ENCODE measurements at places on chromosomes 1 and 21.

DNA sequence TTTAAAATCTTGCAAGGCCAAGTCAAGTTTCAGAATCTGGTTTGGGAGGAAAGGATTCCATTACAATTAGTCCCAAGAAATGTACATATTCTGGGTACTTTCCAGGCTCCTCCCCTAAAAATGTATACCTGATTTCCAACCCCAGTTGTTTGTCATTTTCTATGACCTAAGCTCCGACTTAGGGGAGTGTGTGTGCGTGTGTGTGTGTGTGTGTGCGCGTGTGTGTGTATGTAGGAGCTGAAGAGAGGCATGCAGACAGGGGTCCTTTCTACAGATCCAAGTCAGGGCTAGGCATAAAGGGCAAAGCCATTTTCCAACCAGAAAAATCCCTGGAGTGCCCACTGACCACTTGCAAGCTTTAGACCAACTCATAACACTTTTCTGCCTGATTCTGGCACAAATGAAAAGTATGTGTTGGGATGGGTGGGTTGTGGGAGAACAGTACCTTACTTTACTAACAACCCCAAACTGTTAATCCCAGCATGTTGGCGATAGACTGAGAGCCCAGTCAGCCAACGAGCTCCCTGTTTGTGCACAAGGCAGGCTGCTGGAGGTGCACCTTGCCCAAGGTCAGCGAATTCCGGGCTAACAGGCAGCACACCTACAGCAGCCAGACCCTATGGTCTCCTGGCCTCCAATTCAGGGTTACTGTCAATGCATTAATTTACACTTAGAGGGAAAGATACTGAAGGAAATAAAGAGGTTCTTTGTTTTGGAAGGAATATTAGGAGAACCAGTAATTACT, 1.7 kb downstream of the TRABD2B start:
- no peak for DNase-seq

- no peak for DNase-seq
These were observed 131.9 kb downstream of the VAV3 start for GRCh38 chr1:107833061-107833460.

- no peak for DNase-seq
These were observed 876 bp downstream of the KCNJ15 start for GRCh38 chr21:38257667-38258066.

DNA sequence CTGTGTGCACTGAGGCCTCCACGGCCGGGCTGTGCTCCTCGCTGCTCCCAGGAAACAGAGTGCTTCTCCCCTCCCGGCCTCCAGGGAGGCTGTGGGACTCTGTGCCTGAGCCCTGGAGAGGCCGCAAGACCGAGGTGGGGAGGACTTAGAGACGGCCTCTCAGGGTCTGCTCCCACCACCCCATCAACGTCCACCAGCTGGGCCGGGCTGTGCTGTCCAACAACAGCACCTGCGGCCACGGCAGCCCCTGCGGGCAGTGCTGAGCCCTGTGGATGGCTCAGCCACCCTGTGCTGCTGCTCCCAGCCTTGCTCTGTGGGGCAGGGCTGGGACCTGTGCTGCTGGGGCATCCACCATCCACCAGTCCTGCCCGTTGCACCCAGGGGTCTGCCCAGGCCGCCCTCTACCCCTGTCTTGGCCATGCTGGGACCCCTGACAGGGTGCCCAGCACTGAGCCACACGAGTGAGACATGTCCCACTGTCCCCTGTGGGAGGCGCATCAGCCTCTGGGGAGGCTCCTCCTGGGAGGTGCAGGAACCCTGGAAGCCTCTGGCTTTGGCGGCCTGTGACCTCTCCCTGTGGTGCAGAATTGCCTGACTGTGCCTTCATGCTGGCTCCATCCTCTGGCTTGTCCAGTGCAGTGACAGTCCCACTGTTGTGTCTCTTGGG, 31.2 kb upstream of the LRRC3 start:
- no peak for DNase-seq

DNA sequence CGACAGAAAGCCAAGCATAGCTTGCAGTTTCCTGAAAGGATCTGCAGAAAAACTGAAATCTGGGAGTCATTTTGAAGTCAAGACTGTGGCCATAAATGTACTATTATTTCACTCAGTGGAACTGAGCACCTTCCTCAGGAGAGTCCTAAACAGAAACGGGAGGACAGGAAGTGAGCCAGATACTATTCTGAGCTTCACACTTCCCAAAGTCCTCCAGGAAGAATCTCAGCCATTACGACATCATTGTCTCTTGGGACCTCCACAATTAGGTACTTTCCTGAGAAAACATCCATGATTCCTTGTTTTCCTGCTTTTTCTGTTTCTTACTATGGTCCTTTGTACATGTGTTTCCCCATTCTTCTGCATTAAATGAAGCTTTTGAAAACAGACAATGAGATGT, 299.2 kb upstream of the USP25 start:
- DNase-seq = no peak

GRCh38 chr1:181846001-181846645, 215.4 kb downstream of the ZNF648 start:
- no peak for DNase-seq

GRCh38 chr1:22824466-22824865, 113.8 kb downstream of the EPHB2 start:
- DNase-seq = no peak

- DNase-seq = no peak
These were observed 23.8 kb upstream of the PPP2R5A start for GRCh38 chr1:212261361-212261929.

DNA sequence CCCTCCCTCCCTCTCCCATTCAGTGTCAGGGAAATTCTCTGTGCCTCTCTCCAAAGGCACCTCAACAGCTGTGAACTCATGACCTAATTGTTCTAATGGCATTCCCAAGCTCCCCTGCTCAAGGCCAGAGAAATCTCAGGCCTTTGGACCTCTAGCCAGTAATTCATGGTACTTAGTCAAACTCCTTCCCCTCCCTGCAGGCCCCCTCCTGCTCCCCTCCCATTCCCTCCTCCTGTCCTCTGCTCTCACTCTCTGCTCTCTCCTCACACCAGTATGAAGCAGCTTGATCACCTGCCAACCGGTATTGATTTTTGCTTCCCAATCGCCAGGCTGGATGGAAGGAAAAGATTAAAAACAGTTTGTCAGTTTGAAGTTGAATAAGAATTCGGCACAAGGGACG, 370.5 kb upstream of the PBX1 start:
- DNase-seq = no peak

- DNase-seq = no peak
These were observed 97.8 kb downstream of the BEND5 start for GRCh38 chr1:48678710-48679505.

All from activated naive CD8-positive, alpha-beta T cell treated with anti-CD3 and anti-CD28 coated beads, Interleukin-2, amount 50 U/mL, for 24 hours (primary cell).